ENCODE measurements at places on chromosomes 11 and 22. TPM values are rescaled to one million over a fixed set of nuclear protein-coding genes. Genes with fewer than 3 reads are reported as not detected.

Gene CD248
- total RNA-seq = 0.91 TPM

Gene SMTN
- total RNA-seq = 20.9 TPM

Gene SNAP29
- total RNA-seq = 24.6 TPM

Gene BRD1
- 17.9 TPM for total RNA-seq

Gene HMGXB4
- total RNA-seq = 5.9 TPM

Gene MIOX
- not detected for total RNA-seq

Gene ENTHD1
- total RNA-seq = not detected

Gene P4HA3
- total RNA-seq = 0.23 TPM

Gene SLC17A6
- total RNA-seq = not detected

Gene LARGE2
- 2.9 TPM for total RNA-seq

Gene RPLP2
- total RNA-seq = 511 TPM

Gene SYNGR1
- 2.9 TPM for total RNA-seq

Measured in left lobe of liver (tissue), 2 donors.